ENCODE measurements at places on chromosomes 3 and 15.

DNA sequence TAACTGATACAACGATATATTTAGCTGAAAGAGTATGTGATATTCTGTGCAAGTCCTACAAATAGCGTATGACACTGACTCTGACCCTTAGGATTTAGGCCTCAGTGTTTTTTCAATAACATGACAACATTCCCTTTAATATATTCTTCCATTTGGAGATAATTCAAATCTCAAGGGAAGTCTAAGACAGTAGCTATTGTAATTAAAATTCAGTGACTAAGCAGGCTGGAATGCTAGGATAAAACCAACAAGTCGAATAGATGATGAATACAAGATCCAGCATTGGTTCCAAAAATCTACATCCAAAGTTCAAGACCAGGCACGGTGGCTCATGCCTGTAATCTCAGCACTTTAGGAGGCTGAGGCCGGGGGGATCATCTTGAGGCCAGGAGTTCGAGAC is 56.2 kb downstream of the QTRT2 start:
- no peaks in the 10 kb centered on the region for H3K27me3 ChIP-seq
- no peaks in the 10 kb centered on the region for H3K4me1 ChIP-seq
- no peaks in the 10 kb centered on the region for H3K36me3 ChIP-seq
- peak; percentile 2 for DNase-seq
- H3K27ac ChIP-seq: no peak overlapping the region
- no peak overlapping the region for H3K4me3 ChIP-seq

GRCh38 chr3:6421666-6422445 is 439.1 kb upstream of the GRM7 start:
- H3K27ac ChIP-seq: no peak overlapping the region
- H3K27me3 ChIP-seq: no peaks in the 10 kb centered on the region
- no peaks in the 10 kb centered on the region for H3K36me3 ChIP-seq
- H3K4me3 ChIP-seq: no peak overlapping the region
- no peaks in the 10 kb centered on the region for H3K4me1 ChIP-seq

DNA sequence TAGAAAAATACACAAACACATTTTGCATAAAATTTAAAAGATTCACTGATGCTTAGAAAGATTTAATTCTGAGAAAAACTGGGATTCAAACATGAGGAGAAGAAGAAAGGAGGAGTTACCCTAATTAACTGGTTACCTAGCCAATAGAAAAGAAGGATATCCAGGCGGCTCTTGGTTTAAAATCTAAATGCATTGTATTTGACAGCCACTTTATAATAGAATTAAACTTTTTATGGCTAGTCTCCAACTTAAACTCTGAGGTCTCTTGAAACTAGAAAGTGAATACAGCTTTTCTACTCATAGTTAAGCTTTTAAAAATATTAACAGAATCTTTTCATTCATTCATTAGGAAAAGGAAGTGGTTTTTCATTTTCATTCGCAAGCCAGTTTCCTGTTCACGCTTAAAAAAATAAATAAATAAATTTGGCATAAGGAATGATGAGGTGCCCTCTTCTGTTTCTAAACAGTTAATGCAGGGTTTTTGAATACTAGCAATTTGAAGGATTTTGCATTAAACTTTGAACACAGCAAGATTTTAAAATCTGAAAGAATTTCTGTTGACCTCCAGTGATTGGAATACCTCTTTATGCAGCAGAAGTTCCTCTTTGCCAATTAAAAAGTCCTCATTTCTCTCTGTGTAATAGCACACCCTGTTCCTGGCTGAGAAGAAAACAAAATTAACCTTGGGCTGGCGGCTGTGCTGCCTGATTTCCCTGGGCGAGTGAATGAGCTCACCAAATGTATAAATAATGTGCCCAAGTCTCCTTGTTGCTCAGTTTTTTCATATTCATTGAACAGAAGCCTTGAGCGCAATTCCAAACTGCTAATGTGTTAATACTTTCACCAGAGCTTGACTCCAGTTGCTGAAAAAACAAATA is 105.1 kb downstream of the ZMAT3 start:
- DNase-seq: no peak
- H3K27me3 ChIP-seq: no peaks in the 10 kb centered on the region
- H3K27ac ChIP-seq: no peak overlapping the region
- H3K4me1 ChIP-seq: peaks cover 10% of the 10 kb centered on the region
- H3K4me3 ChIP-seq: no peak overlapping the region

DNA sequence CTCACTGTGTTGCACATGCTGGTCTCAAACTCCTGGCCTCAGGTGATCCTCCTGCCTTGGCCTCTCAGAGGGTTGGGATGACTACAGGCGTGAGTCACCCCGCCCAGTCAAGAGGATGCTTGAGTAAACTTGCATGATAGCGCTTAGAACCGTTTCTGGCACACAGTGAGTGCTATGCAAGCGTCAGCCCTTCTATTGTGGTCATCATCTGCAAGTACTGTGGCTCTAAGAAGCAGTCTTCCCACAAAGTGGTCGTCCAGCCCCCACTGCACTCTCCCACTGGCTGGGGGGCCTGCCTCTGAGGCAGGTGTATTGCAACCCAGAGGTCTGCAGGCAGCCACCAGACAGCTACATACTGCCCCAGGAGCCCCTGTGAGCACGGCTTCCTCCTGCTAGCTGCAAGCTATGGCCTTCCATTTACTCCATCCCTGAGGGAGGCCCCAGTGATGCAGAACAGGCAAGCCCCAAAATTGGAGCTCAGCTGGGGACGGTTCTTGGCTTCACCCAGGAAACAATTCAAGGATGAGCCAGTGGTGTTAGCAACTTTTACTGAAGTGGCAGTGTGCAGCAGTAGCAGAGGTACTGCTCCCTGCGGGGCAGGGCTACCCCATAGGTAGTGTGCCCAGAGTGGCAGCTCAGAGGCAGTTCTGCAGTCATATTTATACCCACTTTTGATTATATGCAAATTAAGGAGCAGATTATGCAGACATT is 95.4 kb downstream of the LSM3 start:
- H3K27me3 ChIP-seq: no peaks in the 10 kb centered on the region
- DNase-seq: no peak
- no peaks in the 10 kb centered on the region for H3K36me3 ChIP-seq
- peaks cover 6% of the 10 kb centered on the region for H3K4me1 ChIP-seq
- no peak overlapping the region for H3K27ac ChIP-seq
- H3K4me3 ChIP-seq: no peak overlapping the region

DNA sequence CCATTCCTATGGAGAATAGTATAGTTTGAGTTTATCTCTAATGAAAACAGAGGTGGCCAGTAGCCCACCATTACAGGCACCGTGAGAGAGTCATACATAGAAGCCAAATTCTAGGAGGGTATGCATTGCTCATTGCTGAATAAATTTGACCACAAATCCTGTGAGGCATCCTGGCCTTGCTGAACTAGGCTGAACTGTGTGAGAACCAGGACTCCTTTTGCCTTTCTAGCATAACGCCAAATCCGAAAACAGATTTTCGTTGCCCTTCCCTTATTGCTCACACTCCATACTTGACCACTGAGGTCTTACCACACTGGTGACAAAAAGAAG is 50.4 kb downstream of the SLC2A2 start:
- no peaks in the 10 kb centered on the region for H3K27me3 ChIP-seq
- no peak for DNase-seq
- H3K27ac ChIP-seq: no peak overlapping the region
- H3K4me3 ChIP-seq: no peak overlapping the region
- H3K36me3 ChIP-seq: no peaks in the 10 kb centered on the region

GRCh38 chr15:74792227-74793016 is 10.5 kb downstream of the CSK start:
- H3K4me1 ChIP-seq: peaks cover 25% of the 10 kb centered on the region
- H3K4me3 ChIP-seq: no peak overlapping the region
- H3K27ac ChIP-seq: no peak overlapping the region
- DNase-seq: no peak

Data from SJSA1 (cell line).